Activated T-helper 1 cell treated with anti-CD3 and anti-CD28 coated beads, Interleukin-2, amount 50 U/mL, for 16 hours (primary cell): ENCODE measurements at places on chromosomes 1 and 21.

DNA sequence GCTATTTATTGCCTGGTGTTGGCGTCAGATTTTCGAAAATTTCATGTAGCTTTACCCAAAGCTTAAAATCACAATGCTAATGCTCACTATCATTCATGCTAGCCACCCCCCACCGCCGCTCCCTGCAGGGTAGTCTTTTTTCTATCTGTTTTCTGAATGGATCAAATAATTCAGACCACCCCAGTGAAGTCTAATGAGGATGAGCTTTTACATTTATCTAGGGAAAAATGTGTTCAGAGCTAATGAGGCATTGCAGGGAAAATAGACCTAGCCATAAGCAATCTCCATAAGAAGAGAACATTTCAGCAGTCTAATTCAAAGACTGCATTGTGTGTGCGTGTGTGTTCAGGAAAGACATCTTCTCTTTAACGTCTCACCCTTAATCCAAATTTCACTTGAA lies 533.0 kb upstream of the PRMT6 start:
- DNase-seq, result no peak

GRCh38 chr1:16293538-16293937 lies 56.6 kb upstream of the CPLANE2 start:
- DNase-seq, result no peak

- DNase-seq, result no peak
These were observed 78.5 kb upstream of the CAMK1G start for GRCh38 chr1:209505044-209505443.

GRCh38 chr1:163436140-163436812 lies 114.5 kb downstream of the NUF2 start:
- DNase-seq, result no peak

- DNase-seq, result no peak
These were observed 454.8 kb upstream of the ADAMTS5 start for GRCh38 chr21:27421654-27422053.

GRCh38 chr1:54442185-54442584 lies 36.0 kb upstream of the SSBP3 start:
- DNase-seq, result no peak

DNA sequence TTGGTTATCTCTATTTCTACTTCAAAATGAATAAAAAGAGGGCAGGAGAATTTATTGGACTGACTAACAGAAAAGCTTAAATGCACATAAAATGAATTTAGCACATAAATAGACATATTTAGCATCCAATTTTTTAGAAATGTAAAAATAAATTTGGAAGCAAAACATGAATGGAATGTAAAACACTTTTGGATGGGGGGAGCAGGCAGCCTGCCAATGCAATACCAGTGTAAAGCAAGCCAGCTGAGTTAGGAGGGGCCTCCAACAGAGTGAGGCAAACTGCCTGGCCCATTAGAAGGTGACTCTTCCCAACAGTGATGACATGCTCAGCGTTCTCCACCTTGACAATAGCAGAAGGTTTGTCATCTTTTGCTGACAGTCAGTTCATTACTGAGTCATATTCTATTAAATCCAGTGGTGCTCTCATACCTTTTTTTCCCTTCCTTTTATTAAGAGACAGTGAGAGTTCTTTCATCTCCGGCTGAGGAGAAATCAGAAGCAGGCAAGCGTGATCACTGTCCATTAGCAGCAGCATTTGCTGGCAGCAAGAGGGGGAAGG lies 19.5 kb upstream of the EXO1 start:
- no peak for DNase-seq

GRCh38 chr1:156865258-156865657 lies 4.6 kb downstream of the NTRK1 start:
- no peak for DNase-seq

DNA sequence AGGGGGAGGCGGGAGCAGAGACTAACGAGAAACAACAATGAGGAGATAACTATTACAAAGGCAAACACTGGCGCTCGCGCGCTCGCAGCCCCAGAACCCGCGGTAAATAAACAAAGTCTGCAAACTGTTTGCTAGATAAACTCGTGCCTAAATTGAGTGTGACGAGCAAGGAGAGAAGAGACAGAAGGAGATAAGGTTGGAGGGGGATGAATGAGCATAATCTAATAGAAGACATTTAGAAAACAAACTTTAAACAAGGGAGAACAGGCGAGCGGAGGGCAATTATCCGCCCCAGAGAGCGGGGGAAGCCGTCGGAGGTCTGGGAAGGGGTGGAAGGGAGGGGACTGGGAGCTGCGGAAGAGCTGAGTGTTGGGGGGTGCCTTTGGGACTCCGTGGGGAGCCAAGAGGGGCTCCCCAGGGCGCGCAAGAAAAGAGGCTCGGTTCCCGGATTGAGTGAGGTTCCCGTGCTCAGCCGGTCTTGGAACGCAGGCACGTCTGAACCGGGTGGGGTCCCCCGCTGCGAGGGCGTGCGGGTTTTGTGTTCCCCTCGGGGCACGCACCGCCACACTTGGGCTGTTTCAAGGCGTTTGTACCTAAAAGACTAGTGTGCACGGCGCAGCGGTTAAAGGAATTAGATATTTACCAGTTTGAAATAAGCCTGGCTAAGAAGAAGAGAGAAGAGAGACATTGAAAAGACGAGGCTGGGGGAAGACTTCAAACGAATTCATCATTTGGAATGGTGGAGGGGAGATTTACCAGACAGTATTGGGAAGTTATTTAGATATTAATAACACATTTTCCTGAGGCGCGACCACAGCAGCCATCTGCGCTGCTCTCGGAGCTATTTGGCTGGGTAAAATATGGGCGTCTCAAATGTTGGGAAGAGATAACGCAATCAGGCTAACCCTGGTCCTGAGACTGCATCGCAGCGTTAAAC lies 10.6 kb downstream of the PAX7 start:
- DNase-seq, result no peak

DNA sequence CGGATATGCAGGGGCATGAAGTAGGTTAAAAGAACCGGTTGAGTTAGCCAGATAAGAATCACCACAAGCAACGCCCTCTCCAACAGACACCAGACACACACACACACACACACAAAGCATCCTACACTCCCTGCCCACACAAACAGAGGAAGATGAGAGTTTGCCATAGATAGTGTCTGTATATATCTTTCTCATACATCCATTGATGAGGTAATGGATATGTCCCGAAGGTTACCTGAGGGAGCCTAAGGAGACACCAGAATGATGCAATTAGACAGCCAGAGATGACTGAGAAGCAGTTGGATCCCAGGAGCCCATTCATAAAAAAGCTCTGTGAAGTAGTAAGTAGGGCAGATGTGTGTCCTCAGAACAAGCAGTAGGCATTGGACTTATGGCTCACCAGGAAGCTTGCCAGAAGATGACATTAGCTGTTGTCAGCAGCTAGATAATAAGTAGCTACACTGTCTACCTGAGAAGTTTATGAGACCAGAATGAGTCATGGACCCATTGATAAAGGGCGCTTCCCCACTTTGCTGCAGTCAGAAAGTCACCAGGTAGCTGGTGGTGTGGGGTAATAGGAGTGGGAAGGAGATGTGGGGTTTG lies 247.0 kb downstream of the KCNT2 start:
- DNase-seq, result no peak

DNA sequence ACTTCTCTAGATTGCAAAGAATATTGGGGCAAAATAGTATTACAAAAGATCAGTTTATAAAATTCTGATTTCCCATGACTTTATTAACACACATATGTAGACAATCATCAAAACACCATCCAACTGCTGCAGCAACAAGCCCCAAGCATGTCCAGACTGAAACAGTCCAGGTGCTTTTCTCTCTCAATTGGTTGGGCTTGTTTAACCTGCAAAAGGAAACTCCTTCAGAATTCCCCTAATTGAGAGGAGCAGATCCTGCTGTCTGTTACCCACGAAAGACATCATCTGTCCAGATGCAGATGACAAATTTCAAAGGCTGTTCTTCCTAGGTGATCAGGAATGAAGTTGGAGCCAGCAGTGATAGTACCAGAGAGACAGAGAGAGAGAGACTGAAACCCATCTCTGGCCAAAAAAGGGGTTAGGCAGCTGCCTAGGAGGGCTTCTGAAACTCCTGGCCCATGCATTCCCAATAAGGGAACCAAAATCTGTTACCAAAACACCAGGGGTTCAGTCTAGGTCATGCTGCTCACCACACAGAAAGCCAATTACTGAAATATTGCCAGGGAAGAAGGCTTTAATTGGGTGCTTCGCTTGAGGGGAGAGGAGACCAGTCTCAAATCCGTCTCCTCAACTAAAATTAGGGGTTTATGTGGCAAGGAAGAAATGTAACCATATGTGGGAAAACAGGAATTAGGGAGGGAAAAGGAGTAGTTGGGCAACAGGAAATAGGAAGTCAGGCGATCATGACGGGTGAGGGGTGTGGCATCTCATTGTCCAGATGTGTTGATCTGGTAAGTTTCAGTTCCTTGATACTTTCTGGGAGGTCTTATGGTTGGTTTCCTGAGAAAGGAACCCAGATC lies 34.7 kb upstream of the RGL1 start:
- DNase-seq, result no peak

DNA sequence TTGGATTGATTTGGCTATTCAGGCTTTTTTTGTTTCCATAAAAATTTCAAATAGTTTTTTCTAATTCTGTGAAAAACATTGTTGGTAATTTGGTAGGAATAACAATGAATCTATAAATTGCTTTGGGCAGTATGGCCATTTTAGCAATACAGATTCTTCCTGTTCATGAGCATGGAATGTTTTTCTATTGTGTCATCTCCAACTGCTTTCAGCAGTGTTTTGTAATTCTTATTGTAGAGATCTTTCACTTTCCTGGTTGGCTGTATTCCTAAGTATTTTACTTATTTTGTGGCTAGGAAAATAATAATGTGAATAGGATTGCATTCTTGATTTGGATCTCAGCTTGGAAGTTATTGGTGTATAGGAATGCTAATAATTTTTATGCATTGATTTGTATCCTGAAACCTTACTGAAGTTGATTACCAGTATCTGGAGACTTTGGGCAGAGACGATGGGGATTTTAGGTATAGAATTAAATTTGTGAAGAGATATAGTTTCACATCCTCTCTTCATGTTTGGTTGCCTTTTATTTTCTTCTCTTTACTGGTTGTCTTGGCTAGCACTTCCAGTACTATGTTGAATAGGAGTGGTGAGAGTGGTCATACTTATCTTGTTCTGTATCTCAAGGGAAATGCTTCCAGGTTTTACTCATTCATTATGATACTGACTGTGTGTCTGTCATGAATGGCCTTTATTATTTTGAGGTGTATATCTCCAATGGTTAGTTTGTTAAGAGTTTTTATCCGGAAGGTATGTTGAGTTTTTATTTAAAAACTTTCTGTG lies 57.3 kb downstream of the DRAM2 start:
- DNase-seq, result no peak

DNA sequence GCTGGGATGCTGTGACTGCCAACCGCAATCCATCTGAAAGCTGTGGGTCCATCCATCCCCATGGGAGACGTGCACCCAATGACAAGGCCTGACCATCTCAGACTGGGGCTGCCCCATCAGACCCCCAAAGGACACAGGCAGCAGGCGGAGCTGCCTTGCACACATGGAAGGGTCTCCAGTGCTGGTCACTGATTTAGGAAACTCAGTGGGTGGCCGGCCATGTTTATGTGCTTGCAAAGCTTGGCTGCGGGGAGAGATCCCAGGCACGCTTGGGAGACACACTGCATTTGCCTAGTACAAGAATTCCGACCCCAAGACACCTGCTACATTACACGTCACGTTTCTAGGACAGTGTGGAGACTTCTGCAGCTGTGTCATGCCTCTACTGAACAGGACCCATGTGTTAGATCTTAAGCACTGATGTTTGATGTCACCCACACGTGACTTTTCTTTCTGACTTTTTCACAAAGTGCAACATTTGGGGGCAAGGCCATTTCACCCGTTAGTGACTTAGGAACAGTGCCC lies 181.4 kb downstream of the CLIC6 start:
- DNase-seq, result no peak

GRCh38 chr1:221045842-221046831 lies 166.9 kb downstream of the HLX start:
- no peak for DNase-seq

GRCh38 chr1:161350671-161351070 lies 17.0 kb downstream of the CFAP126 start:
- DNase-seq, result no peak

- no peak for DNase-seq
These were observed 6.7 kb upstream of the CDK11A start for GRCh38 chr1:1730870-1731269.

DNA sequence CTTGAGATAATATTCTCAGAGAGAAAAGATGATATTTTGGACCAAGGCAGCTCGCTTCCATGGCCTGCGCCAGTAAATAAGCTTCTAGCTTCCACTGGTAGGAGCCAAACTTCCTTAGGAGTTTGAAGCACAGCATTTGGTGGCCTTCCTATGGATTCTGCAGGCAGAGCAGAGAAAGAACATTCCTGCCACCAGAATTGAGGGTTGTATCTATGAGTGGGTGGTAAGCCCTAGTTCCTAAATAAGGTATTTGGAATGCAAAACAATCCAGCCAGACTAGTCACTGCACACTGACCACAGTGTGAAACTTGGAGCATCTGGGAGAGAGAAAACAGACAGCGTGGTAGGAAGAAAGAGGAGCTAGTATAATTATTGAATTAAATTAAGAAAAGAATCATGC lies 54.1 kb upstream of the BCAR3 start:
- no peak for DNase-seq
